ENCODE measurements at places on chromosomes 13 and 19. TPM values are rescaled to one million over a fixed set of nuclear protein-coding genes. Genes with fewer than 3 reads are reported as not detected.

Gene SYCN
- 0.43 TPM for total RNA-seq

Gene CDC42EP5
- total RNA-seq, result 15.9 TPM

Gene PGLYRP1
- total RNA-seq, result not detected

Gene ZIC5
- not detected for total RNA-seq

Gene POU4F1
- not detected for total RNA-seq

Gene MYO16
- 1.5 TPM for total RNA-seq

Gene SERP2
- 4.8 TPM for total RNA-seq

Gene PLPPR3
- total RNA-seq, result not detected

Gene SMIM24
- total RNA-seq, result not detected

Gene KLK13
- total RNA-seq, result not detected

Gene ZNF154
- total RNA-seq, result 2.3 TPM

Gene GNG7
- 7.6 TPM for total RNA-seq

Gene RASIP1
- 17.3 TPM for total RNA-seq

Data from adrenal gland (tissue), 19 donors.